Muscle of arm (tissue), 14 donors: ENCODE measurements at places on chromosomes 6 and 20.

GRCh38 chr6:13431861-13432465, 55.4 kb downstream of the GFOD1 start:
- DNase-seq: no peak

DNA sequence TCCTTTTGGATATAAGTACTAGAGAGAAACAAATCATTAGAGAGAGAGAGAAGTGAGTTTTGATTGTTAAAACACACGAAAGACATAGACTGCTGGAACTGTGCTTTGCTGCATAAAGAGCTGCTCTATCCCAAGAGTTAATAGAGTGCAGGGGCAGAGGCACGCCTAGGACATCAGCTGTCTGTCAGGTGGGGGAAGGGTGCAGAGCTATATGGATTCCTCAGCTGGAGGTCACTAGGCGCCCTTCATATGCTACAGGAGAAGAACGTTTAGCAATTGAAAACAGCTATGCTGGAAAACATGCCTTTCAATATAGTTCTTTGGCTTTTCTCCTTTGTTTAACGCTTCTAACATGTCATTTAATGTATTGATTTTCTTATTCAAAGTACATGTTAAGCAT, 169.0 kb upstream of the MCHR2 start:
- DNase-seq: no peak

DNA sequence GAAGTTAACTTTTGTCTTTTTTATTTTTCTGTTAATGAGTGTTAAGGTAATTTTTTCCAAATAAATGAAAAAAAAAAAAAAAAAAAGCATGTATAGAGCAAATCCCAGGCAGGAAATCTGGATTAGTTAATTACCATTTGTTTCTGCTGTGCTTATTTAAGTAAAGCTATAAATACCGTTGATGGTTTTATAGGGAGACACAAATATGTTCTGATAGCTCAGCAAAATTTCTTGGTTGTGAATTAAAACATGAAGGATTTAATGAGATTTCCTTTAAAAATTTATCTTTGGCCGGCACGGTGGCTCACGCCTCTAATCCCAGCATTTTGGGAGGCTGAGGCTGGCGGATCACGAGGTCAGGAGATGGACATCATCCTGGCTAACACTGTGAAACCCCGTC, 189.4 kb downstream of the CD109 start:
- no peak for DNase-seq

DNA sequence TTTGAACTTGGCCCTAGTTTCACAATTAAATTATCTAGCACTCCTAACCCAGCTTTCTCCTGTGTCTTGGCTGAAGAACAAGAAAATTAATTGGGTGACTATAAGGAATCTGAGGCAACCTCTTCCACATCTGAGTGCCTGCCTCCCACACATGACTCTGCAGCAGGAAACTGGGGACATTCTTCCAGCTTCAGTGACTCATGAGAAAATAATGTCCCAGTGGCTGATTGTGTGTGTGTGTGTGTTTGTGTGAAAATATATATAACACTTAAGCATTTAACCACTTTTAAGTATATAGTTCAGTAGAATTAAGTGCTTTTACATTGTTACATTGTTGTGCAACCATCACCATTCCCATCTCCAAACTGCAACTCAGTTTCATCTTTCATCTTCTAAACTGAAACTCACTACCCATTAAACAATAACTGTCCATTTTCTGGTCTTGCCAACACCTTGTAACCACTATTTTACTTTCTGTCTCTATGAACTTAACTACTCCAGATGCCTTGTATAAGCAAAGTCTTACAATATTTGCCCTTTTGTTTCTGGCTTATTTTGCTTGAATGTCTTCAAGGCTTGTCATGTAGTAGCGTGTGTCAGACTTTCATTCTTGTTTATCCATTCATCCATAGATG, 8.7 kb downstream of the TRIM38 start:
- DNase-seq: no peak

GRCh38 chr6:144855812-144856531, 570.8 kb downstream of the UTRN start:
- no peak for DNase-seq

DNA sequence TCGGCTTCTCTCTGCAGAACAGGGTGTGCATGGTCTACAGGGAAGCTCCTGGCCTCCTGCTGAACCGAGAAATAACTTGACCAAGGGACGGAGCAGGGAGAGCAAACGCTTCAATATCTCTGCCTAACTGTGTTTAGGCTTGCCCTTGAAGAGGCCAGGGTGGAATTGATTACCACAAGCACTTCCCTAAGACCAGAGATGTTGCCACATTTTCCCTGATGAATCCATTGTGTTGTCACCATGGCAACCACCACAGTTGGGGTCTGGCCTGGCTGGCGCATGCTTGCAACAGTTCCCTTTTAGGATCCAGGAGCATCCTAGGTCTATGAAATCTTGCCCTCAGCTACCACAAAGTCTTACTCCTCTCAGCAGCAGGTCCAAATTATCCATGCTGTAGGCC, 213.5 kb upstream of the SULF2 start:
- DNase-seq: no peak

GRCh38 chr6:54817236-54817635, 29.3 kb upstream of the FAM83B start:
- DNase-seq: no peak

- DNase-seq: peak; percentile 25
Measured at GRCh38 chr6:162685586-162685985, 42.0 kb downstream of the PRKN start.

- no peak for DNase-seq
Measured at GRCh38 chr6:16979677-16980370, 122.0 kb upstream of the STMND1 start.

GRCh38 chr20:3652221-3652620, 11.0 kb downstream of the GFRA4 start:
- DNase-seq: no peak

DNA sequence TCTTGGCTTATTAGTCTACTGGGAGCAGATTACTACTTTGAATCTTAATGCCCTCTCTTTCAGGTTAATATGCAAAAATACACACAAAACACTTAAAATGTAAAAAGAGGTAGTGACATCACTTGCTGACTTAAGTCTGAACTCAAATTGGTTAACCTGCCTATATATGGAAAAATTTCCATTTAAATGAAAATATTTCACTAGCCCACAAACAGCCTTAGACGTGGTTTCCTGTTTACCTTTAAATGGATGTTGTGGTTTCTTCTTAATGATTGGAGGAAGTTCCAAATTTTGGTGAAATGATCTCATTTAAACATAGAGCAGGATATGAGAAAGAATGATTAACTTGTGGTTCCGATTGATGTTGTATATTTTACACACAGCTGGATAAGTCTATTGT, 553.7 kb downstream of the CD109 start:
- no peak for DNase-seq

GRCh38 chr20:17543531-17544131, 12.5 kb upstream of the BFSP1 start:
- DNase-seq: peak; percentile 47

GRCh38 chr6:24429146-24429545, 26.4 kb downstream of the MRS2 start:
- no peak for DNase-seq

GRCh38 chr6:46651006-46651405, 1.6 kb downstream of the CYP39A1 start:
- no peak for DNase-seq

DNA sequence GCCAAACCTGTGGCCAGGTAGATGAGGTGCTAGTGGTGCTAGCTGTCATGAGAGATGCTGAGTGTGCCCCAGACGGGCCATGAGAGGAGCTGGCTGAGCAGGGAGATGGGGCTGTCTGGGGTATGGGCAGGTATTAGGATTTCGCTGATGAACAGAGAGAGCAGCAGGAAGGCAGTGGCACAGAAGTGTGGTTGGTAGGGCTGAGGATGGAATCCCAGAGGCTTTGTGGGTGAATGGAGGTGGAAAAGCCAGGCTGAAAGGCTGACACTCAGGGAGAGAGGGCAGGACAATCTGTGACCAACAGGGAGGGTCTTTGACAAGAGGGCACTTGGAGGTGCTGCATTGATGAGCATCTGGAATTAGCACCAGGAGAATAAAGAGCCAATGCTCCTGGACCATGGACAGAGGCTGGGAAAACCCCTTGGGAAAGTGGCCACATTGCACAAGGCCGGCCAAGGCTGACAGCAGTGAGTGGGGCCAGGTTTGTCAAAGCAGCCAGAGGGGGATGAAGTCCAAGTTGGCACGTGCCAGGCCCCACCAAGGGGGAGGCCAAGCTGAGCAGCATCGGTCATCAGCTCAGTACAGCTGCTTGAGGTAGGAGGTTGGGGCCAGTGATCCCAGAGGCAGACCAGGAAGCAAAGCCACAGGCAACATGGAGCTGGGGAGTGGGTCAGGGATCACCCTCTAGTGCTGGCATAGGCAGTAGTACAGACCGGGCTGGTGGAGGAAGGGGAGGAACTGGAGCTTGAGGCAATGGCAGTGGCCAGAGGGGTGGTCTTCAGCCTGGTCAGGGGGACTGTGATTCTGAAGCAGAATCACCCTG, 19.7 kb upstream of the SGK2 start:
- DNase-seq: no peak

GRCh38 chr20:19094959-19095541, 117.4 kb upstream of the SLC24A3 start:
- no peak for DNase-seq

- no peak for DNase-seq
Measured at GRCh38 chr6:93177918-93178317, 241.4 kb downstream of the EPHA7 start.

DNA sequence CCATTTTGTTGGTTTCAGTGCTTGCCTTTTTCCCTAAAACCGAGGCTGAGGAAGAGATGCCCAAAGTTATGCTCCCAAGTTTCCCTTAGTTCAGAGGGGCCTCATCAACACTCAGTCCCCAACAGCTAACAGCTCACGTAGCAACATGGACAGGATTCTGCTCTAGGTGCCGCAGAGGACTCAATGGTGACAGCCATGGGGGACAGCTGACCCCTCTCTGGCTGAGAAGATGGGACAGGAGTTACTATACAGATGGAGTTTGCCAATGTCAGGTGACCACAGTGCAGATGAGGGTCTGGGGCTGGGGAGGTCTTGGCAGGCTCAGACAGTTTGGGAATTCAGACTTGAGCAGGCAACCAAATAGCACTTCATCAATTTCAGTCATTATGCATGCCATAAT, 67.3 kb downstream of the NPEPL1 start:
- DNase-seq: no peak
